Stimulated activated CD8-positive, alpha-beta memory T cell treated with anti-CD3 and anti-CD28 coated beads, Interleukin-2, amount 100 ng/mL, for 48 hours (primary cell): ENCODE measurements at places on chromosomes 1 and 21.

DNA sequence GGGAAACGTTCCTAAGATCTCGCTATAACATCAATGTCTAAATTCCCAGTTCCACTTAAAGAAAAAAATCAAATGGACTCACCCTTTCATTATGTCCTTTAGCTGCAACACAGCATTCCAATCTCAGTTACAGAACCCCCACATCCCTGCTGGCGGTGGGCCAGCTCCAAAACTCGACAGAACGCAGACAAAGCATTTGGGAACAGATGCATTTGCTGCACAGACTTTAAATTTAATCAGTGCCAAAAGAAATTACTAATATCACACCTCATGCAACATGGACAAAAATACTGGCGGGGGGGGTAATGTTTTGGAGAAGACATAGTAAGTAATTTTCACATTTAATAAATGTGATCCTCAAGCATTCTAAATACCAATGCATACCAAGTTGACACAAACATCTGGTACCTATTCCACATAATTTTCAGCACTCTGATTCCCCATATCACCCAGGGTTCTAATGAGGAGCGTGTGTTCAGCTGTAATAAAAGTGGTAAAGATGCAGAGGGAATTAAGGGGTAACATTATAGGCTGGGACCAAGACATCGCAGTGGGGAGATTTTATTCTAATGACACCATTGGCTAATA is 79.7 kb downstream of the TGFBR3 start:
- DNase-seq: no peak

- no peak for DNase-seq
Observed at GRCh38 chr21:15204140-15204969, 139.6 kb upstream of the NRIP1 start.

- no peak for DNase-seq
Observed at GRCh38 chr1:94538243-94538827, 3.2 kb downstream of the F3 start.

- no peak for DNase-seq
Observed at GRCh38 chr1:29708796-29709703, 472.7 kb downstream of the PTPRU start.

DNA sequence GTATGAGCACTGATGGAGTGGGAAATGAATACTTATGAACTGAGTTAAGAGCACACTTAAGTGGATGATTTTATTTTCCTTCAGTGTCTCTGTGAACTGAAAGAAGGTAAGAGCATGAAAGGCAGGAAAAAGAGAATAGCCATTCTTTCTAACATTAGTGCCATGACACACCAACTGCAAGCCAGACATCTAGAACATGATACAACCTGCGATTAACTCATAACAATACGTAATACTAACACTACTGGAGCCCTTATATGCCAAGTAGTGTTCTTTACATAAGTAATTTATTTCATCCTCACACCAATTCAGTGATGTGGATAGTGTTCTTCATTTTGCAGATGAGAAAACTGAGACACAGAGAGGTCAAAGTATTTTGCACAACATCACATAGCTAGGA is 56.7 kb downstream of the PRRX1 start:
- DNase-seq: no peak

DNA sequence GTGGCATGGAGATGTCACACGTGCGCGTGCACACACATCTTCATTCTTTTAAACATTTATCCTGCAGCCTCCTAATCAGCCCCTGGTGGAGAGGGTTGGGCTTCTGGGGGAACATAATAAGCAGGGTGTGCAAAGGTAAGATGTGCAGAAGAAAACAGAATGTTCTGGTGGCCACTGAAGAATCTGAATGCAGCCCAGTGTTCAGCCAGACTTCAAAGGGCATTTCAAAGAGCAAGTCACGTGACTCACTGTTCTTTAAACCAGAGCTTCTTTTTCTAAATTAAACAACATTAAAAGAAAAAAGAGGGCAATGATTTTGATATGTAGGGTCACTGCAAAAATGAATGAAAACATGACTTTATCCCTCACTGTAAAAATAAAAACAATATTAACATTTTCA is 89.8 kb downstream of the ABCA4 start:
- DNase-seq: no peak

DNA sequence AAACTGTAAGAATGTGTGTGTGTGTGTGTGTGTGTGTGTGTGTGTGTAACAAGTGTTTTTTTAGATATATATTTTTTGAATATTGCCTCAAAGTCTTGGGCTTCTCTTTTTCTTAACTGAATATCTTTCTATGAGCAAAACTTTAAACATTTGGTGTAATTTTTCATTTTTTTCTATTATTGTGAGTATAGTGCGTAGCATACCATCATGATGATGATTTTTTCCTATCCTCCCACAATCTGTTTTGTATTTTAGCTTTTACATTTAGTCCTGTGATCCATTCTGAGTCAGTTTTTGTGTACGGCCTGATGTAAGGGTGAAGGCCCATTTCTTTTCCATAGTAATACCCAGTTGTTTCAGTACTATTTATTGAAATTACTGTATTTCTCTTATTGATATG is 680.6 kb downstream of the TTLL7 start:
- no peak for DNase-seq

DNA sequence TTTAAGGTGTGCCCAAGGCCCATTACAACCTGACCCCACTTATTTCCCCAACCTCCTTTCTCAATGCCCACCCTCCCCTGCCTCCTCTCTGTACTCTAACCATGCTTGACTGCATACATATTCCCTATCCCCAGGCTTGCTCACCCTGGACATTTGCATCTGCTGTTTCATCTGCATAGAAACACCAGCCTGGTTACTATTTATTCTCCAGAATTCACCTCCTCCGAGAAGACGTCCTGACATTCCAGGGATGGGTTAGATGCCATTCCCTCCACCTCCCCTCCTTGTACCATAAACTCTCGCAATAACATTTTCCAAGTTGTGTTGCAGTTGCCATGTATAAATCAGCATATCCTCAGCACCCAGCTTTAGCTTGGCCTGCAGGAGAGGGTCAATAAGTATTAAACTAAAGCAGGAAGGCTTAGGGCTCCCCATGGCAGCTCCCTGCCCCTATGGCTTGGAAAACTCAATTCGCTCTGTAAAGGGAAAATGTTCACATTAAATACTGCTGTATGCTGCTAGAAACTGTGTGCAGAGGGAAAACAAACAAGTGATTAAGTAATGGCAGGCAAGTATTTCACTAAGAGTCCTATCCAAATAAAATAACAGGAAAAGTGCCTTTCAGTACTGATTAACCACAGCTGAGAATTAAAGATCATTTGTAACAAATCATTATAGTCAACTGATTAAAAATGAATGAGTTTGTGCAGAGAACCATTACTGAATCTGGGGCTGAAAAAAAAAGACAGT is 202.3 kb downstream of the TNR start:
- no peak for DNase-seq

GRCh38 chr1:77832901-77833300 is 53.5 kb downstream of the MIGA1 start:
- no peak for DNase-seq
